Activated T-helper 2 cell treated with anti-CD3 and anti-CD28 coated beads, Interferon-gamma antibody, Interleukin-2, Interleukin-4, amounts not matched to agents 10 μg/mL and 5 μg/mL and 100 μg/mL, durations not matched to agents 14 hours and 24 hours and 36 hours (primary cell): ENCODE measurements at places on chromosomes 11 and 22.
A peak's percentile ranks its signal among the peaks of the same experiment; 100 is the strongest.

- DNase-seq = peak; percentile 39
Measured at GRCh38 chr11:118911880-118912741, 13.6 kb downstream of the BCL9L start.

DNA sequence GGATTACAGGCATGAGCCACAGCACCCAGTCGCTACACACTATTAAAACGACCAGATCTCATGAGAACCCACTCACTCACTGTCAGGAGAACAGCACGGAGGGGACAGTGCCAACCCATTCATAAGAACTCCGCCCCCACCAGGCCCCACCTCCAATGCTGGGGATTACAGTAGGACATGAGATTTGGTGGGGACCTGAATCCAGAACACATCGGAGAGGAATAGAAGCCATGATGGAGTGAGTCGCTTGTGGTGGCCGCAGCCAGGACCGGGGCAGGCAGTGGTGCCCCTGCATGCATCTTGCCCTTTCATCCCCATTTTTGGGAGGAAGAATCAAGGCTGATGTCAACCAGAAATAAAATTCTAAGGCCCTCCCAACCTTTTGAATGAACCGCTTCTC, 8.7 kb downstream of the NADSYN1 start:
- no peak for DNase-seq

- DNase-seq = no peak
Measured at GRCh38 chr11:59216641-59217564, 4.2 kb upstream of the MPEG1 start.

GRCh38 chr11:108733479-108734116, 68.7 kb downstream of the DDX10 start:
- DNase-seq = peak; percentile 18

- DNase-seq = no peak
Measured at GRCh38 chr11:71236836-71237475, 15.4 kb downstream of the SHANK2 start.

DNA sequence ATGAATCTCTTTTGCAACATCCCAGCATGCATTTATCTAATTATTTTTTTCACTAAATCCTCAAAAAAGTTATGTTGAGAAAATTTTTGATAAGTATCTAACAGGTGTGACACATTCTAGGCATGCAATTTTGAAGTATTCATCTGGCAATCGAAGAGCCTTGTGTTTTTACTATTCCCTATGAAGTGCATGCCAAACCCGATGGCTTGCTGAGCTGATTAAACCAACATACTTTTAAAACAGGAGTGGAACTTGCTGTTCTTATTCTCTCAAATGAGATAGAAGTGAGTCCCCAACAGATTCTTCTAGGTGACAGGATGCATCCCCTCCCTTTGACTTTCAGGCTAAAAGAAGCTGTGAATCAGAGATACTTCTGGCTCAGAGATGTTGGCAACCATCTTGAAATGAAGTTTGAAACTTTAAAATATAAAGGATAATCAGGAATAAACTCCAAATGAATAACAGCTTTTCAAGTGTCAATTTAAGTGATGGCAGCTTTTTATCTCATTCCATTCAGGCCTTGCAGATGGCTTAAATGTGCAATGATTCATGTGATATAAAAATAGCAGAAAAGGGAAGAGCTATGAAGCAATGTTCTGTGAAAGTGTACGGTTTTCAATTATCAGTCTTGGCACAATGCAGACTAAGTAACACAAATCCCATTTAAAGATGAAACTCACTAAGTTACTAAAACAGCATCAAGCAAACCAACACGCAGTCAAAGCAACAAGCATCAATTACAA, 67.7 kb downstream of the APOL5 start:
- no peak for DNase-seq

DNA sequence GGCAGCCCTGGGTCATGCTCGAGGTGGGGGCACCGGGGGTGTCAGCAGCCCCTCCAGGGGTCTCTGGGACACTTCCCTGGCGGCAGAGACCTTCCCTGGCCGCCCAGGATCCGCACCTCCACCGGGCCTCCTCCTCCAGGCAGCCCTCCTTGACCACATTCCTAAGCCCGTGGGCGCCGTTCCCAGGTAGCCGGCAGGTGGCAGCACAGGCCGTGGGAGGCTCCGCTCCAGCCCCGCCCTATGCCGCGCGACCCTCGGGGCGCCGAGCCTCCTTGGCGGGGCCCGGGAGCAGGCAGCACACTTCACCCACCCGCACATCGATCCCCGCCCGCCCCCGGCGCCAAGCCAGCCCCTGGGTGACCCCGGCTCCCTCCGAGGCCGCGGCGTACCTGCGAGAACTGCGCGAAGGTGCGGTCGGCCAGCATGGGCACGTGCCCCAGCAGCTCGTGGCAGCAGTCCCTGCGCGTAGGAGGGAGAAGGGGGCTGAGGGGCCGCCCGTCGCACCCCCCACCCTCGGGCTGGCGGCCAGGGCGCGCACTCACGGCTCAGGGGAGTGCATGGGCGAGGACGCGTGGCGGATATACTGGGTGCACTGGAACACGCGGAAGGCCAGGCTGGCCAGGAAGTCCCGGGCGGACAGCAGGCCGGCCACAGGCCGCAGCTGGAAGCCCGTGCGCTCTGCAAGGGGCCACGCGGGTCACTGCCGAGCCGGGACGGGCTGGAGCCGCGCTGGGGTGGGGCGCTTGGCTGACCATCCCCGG, 5.3 kb upstream of the INS start:
- no peak for DNase-seq

- no peak for DNase-seq
Measured at GRCh38 chr22:39612811-39613548, 42.4 kb downstream of the CACNA1I start.

DNA sequence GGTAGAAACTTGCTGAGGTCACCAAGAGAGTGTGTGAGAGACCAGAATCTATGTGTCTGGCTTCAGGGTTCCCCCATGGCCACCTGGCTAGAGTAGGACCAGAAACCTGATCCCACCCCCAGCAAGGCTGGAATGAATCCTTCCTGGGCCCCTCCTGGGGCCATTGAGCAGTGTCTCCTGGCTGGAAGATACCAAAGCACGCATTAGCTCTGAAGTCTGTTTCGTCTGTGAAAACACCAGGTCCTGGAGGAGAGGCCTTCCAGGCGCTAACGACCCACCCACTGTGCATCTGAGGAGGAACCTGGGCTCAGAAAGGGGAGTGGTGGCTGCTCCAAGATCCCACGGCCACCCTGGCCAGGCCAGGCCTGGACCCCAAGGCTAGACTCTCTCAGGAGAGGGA, 15.5 kb upstream of the TSKU start:
- DNase-seq = no peak

DNA sequence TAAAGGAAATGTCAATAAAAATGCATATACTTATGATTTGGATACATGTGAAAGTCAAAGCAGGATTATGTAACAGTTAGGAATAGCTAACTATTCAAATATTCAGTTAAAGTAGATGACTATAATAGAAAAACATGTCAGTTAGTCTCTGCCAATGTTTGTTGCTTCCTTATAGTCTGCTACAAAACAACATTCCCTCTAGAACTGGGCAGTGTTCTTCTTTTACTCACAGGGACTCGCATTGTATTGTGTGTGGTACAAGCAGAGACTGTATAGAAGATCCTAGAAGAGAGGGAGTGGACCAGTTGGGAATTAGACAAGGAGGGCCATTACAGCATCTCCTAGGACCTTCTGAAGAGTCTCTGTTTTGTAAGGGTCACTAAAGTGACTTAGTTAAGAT, 10.6 kb downstream of the ACAT1 start:
- no peak for DNase-seq

- DNase-seq = peak; percentile 72
Measured at GRCh38 chr11:9601037-9601875, 27.8 kb downstream of the WEE1 start.

DNA sequence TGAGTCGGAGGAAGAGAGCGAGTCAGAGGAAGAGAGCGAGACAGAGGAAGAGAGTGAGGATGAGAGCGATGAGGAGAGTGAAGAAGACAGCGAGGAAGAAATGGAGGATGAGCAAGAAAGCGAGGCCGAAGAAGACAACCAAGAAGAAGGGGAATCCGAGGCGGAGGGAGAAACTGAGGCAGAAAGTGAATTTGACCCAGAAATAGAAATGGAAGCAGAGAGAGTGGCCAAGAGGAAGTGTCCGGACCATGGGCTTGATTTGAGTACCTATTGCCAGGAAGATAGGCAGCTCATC, 780 bp downstream of the TRIM44 start:
- no peak for DNase-seq

- no peak for DNase-seq
Measured at GRCh38 chr22:37279331-37280181, 2.8 kb upstream of the CYTH4 start.

- DNase-seq = no peak
Measured at GRCh38 chr22:40541300-40541699, 95.2 kb downstream of the MRTFA start.

- DNase-seq = no peak
Measured at GRCh38 chr22:35443338-35443737, 43.4 kb downstream of the MCM5 start.

DNA sequence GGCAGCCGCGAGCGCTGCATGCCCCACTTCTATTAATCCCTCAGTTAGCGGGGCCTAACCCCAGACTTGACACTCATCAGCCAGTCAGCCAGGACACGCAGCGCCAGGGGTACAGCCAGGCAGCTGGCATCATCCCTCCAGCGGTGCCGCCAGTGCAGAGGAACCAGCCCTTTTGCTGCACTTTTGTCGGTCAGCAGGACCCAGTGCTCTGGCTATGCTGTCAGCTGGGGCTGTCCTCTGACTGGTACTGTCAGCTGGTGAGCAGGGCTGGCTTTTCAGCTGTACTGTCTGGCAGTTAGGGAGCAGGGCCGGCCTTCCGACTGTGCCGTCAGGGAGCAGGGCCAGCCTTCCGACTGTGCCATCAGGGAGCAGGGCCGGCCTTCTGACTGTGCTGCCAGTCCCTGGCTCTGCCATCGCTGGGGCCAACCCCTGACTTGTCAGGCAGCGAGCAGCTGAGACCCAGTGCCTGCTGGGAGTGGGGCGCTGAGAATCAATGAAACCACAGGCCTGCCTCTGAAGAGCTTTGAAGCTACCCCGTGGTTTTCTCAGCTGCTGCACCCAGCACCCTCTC, 115.4 kb downstream of the KIAA1671 start:
- DNase-seq = peak; percentile 84

DNA sequence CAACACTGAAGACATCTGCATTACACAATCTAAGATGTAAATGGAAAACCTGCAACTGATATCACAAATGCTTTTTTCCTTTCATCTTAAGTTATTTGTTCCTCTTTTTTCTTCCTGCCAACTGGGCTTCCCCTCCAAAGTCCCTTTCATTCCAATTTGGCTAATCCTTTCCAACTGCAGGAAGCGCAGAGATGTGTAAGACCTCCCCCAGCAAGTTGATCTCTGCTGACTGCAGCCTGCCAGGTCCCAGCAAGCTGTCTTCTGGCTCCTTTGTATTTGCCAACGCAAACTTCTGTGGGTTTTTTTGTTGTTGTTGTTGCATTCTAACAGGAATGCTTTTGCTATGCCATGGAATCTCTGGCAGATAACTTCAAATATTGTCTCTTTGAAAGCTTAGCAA, 38.5 kb upstream of the LRRC4C start:
- DNase-seq = no peak

DNA sequence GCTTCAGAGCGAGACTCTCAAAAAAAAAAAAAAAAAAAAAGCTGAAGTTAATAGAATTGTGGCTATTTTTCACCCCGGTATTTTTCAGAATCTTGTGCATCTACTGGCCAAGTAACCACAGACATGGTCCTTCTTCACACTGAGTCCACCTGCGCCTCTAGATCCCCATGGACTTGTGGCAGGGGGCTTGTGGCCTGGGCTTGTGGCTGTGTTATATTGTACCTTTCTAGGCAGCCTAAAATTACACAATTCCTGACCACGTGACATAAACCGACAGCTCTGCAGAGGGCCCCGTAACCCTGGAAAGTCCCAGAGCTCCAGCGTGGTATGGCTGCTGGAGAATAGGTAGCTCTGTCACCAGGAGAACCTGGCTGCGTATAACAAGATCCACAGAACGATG, 10.9 kb upstream of the NAALADL1 start:
- no peak for DNase-seq

GRCh38 chr11:83175815-83176214, 17.7 kb upstream of the ANKRD42 start:
- DNase-seq = no peak

DNA sequence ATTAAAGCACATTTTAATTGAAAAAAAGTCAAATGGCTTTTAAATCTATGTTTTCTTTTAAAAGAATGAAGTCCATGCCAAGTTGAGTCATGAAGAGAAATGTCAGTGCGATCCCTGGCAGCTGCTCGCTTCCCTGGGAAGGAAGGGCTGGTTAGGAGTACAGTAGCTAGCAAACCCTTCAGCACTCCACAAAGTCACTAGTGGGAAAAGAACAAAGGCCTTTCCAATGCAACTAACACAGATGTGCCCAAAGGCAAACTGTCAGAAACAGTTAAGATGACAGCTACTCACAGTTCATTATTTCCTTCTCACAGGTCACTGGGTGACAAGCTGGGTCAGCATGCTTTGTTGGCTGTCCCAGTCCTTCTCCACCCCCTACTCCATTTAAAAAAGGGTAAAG, 308.7 kb downstream of the DCDC1 start:
- no peak for DNase-seq

GRCh38 chr11:45907911-45908370, 870 bp upstream of the FREY1 start:
- no peak for DNase-seq

DNA sequence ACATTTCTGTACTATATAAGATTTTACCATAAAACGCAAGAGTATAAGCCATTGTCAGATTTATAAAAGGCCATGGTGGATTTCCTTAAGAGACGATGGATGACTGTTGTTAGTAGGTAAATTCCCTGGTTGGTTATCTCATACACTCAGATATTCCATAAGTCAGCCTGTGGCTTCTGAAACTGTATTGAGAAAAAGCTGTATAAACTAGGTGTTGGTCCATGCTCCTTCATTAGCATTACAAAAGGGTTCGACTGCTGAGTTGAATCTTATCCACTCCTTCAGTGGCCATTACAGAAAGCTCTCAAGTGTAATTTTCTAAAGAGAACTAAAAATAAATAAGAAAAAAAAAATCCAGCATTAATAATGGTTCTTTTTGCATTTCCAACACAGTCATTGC, 5.3 kb downstream of the GRAP2 start:
- no peak for DNase-seq

DNA sequence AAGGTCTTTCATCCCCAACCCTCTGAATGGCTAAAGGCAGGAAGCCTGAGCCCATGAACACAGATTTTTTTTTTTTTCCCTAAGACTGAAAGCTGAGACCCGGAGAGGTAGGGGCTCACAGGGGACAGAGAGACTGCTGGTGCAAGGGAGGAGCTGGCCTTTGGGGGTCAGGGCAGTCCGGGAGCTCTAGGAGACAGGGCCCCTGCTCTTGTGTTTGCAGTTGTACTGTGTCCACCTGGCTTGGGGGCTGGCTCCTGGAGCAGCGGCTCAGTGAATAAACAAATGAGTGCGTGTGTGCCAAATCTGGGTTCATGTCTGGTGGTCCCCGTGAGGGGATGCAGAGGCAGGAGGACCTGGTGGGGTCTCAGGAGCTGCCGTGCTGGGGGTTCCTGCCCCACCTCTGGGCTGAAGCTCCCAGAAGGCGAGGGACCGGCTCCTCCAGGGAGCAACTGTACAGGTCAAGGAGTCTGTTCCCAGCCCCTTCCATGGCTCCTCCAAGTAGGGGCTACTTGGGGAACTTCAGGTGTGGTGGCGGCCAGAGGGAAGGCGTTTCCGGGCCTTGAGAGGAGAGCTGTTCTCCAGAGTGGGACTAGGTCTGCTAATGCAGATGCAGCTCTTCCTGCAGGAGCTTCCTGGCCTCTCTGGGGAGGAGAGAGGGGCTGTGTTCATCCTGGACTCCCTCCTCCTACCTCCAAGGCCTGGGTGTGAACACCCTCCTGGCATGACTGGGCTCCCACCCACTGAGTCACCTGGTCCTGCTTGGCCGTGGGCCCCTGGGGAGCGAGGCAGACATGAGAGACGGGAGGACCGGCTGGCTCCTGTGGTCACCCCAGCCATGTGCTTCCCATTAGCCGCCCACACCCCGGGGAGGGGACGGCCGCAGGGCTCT, 57.6 kb downstream of the FBXO7 start:
- DNase-seq = no peak
